Stimulated activated CD4-positive, alpha-beta T cell treated with anti-CD3 and anti-CD28 coated beads, Interleukin-12 subunit alpha, Interleukin-12 subunit beta, amount 100 ng/mL, for 24 hours (primary cell): ENCODE measurements at places on chromosomes 1 and 21.
A peak's percentile ranks its signal among the peaks of the same experiment; 100 is the strongest.

- DNase-seq, result no peak
Observed at GRCh38 chr1:8427493-8427892, 109.6 kb downstream of the SLC45A1 start.

DNA sequence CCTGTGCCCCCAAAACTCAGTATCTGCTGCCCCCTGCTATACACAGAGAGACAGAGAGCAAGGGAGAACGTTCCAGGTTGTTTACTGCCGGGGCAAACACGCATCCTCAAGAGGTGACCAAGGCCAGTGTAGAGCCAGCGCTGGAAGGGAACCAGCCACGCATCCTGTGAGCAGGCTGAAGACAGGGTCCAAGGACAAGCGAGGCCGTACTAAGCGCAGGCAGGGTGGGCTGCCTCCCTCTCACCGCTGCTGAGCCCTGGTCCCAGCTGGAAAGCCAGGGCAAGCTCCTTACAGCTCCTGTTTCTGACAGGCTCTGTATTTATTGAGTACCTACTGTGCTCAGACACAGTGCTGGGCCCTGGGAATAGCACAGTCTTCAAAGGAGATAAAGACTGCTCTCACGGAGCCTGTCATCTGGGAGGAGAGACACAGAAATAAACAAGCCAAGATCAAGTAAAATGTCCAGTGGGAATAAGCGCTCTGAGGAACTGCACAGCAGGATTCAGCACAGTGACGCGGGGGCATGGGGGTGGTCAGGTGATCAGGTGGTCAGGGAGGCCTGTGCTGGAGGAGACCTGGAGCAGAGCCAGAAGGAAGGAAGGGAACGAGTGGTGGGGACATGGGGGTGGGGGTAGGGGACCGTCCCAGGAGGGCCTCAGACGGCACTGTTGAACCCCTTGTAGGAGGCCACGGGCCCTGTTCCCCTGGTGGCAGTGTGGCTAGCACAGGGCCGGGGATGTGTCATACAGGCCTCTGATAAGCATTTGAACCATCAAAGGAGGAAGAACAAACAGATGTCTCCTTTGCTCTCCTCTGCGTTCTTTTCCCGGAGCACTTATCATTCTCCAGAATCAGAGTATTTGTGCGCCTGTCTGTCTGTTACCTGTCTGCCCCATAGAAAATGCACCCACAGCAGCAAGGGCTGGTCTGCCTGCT is 37.8 kb upstream of the EFHD2 start:
- no peak for DNase-seq

DNA sequence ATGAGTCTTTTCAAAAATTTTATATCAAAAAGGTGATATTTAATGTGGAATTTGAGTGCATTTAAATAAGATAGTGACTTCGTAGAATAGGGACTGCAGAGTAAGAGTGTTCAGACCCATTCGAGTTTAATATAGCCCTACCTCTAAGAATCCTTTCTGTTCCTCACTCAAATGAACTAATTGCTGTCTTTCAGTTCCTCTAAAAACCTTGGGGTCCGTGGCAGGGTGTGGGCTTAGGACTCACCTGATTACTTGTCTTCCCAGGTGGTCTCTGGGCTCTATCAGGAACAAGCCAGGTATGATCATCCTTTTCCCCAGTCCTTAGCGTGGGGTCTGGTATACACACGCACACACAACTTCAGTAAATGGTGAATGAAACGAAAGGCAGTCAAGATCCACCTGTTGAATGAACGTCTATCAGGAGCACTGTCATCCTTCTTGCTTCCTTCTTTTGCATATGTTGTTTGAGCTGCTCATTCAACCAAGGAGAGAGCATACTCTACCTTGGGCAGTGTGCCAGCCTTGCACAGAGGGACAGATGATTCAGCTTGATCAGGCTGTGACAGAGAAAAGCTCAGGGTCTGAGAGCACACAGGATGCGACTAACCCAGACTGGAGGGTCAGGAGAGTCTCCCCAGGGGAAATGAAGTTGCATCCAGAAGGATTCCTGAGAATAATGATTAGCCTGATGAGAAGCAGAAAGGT is 1.2 kb upstream of the RNF11 start:
- DNase-seq, result peak; percentile 32

- DNase-seq, result no peak
Observed at GRCh38 chr1:5686925-5687706, 305.1 kb downstream of the NPHP4 start.

DNA sequence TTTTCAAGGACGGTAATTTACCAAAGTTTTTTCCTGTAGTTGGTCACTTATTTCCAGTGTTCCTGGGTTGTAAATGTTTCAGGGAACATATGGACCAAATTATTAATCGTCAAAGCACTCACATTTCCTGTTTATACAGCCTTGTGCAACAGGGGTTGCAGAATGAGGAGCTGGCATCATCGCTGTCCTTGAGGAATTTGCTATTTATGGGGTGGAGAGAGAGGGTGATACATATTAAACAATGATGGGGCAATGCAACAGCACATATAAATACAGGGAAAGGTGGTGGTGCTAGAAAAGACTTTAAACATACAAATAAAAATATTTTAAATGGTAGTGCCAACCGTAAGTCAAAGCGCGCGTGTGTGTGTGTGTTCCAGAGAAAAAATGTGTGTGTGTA is 369.8 kb downstream of the NPHP4 start:
- no peak for DNase-seq
